ENCODE measurements at places on chromosomes 4 and X. TPM values are rescaled to one million over a fixed set of nuclear protein-coding genes. Genes with fewer than 3 reads are reported as not detected.

DNA sequence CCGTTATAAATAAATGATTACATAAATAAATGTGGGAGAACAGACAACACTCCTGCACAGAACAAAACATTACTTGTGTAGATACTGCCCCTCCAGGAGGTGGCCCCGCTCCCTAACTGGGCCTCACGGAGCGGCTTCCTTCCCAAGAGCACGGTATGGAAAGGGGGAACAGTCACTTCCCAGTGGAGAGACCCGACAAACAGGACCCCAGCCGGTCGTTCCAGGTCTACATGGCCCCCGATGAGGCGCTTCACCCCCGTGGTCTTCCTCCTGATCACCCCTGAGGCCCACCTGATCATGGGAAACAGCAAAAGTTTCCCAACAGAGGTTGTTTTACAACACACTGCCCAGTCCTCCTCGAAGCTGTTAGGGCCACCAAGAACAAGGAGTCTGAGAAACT is 6.6 kb upstream of the SLC6A8 start:
- no peak for DNase-seq

- peak; percentile 69 for DNase-seq
Observed at GRCh38 chrX:13535376-13536165, 33.8 kb upstream of the EGFL6 start.

- DNase-seq: no peak
Observed at GRCh38 chrX:140713174-140713539, 3.6 kb downstream of the LINC00632 start.

- no peak for DNase-seq
Observed at GRCh38 chr4:80423553-80424224, 88.2 kb downstream of the CFAP299 start.

DNA sequence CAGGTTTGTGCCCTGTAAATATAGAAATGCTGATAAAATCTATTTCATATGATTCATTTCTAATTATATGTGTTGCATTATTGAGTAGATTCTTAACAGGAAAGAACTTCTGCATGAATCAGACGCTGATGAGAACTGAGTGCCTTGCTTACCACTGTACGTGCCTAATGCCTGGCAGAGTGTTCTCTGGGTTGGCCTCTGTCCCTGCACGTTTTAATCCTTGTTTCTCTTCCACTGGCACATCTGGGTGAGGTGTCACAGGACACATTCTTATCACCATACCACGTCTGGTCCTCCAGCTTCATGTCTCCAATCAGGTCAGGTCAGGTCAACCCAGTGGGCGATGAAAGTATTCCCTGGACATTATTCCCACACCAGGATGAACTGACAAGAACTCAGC is 53.6 kb downstream of the KLF3 start:
- no peak for DNase-seq

The CENPE gene
- total RNA-seq: 1.5 TPM

GRCh38 chr4:70722199-70722791 is 531 bp downstream of the RUFY3 start:
- peak; percentile 64 for DNase-seq

The MAGEA2B gene
- not detected for total RNA-seq

DNA sequence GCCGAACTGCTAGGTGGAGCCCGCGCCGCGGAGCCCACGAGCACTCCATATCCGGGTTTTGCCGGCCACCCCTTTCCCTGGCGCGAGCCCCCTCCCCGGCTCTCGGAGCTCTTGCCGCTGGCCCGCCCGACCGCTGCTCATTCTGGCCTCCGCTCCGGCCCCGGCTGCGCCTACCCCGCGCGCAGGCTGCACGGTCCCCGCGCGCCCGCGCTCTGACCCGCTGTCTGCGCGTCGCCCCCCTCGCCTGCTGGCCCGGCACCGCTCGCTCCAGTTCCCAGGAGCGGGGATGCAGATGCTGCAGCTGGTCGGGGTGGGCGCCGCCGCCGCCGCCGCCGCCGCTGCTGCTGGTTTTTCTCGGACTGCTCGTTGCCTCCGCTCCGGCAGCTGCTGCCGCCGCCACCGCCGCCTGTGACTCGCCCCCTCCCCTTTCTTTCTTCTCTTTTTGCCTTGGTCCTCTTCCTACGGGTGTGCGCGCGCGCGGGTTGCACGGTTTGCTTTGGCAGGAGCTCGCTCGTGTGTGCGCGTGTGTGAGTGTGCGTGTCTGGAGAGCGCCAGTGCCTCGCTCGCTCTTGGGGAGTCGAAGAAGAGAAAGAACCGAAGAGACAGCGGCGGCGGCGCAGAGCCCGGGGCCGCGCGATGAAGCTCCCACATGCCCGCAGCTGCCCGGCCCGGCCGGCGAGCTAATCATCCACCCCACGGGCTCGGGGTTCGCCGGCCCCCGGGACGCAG is at the start of gene ADGRL3:
TSS of gene ADGRL3 (plus strand) at position 140 of the 729 bp plus-strand sequence.
- DNase-seq: peak; percentile 22

GRCh38 chr4:2045518-2045951 is 13.6 kb upstream of the NAT8L start:
- DNase-seq: peak; percentile 22

DNA sequence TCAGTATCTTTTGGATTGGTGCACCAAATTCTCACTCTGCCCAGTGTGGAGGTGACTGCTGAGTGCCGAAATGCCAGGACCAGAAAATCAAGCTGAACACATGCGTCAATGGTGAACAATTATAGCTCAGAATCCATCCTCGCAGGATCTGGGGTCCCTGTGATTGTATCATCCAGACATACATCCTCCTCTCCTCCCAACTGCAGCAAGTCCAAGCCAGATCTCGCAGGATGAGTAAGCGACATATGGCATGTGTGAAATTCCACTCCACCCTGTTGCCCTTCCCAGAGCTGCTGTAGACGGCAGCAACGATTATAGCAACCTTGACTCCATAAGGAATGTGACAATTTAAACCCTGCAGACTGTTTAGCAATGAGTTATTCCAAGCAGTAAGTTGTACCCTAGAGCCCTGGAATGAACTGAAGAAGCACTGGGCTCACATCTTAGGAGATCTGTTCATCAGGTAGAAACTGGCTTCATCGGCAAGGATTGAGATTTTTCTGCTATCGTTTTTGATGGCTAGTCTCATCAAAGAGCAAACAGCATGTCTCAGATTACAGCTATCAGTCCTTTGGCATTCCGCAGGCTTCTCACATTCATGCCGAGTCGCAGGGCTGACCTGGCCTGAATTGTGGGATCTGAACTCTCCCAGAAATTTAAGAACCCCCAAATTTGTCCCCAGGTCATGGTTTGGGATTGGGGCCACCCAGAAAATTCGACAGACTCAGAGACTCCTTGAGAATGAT is 35.5 kb upstream of the SORBS2 start:
- DNase-seq: peak; percentile 88

GRCh38 chrX:45063319-45064095 is 137.2 kb downstream of the DIPK2B start:
- no peak for DNase-seq

DNA sequence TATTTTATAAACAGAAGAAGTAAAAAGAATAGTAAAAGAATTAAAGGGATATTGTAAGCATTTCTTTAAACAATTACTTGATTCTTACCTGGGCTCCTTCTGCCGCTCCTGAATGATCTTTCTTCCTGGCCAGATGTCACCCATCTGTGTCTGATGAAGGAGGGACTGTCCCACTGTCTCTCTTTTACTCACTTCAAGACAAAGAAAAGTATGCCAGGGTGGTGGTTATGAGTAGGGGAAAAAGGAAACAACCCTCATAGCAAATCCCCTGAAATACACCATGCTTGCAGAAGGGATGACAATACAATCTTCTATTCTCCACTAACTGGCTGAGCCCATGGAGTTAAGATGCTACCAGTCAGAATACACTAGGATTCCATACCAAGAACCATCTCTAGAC is 31.1 kb downstream of the SYTL4 start:
- no peak for DNase-seq

The GLOD5 gene
- total RNA-seq: not detected

DNA sequence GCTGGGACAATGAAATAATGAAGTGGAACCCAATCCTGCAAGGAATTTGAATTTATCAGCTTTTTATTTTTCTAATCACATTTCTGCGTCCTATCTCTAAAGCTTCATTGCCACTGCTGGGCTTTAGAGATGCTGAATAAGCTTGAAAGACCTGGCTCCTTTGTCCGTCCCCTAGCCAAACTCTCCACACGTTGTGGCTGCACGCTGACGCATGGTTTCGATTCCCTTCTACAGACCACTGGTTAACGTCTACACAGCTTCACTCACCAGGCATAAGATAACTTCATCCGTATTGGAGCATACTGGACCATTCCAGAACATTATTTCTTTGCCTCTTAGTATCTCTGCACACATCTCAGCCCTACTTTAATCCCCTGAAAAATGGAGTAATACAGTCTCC is 31.2 kb downstream of the SPANXN3 start:
- no peak for DNase-seq

DNA sequence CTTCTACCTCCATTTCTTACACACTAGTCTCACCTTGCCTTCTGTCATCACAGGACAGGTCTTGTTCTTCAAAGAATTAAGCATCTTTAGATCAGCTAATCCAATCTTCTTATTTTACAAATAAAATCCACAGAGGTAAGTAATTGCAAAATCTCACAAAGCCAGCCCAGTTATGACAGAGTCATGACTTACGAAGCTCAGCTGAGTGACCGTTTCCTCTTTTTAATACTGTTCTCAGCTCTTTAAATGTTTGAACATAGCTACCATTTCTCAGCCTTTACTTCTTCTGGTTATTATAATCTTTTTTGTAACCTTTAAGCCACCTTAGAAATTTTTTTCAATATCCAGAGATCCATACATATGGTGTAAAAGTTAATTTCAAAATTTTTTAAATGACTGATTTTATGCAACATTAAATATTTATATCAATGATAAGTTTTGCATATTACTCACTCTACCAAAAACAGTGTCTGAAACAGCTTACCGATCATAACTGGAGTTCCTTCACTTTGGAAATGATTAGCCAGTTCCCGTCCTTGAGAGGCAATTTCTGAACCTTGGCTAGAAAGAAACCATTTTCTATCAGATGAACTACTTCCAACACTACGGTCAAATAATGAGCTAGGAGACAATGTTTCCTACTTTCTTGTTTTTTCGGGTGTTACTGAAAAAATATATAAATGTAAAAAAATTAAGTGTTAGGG is 8.8 kb downstream of the ANKRD37 start:
- no peak for DNase-seq

- no peak for DNase-seq
Observed at GRCh38 chrX:40581336-40581920, 658 bp downstream of the ATP6AP2 start.

DNA sequence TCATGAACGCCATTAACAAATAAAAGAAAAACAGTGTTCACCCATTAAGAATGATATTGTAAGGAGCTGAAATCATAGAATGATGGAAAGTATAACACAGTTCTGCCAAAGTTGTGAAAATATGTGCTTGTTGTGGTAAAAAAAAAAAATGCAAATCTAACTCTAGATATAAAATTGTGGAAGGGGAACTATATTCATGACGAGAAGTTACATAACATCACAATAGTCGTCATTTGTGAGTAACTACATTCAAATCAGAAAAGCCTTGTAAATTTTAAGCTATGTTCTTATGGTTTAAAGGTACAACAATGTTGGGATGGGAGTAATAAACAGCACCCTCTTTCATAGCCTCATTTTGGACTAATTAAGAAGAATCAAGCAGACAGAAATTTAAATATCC is 57.6 kb upstream of the PRDM8 start:
- no peak for DNase-seq

The STATH gene
- not detected for total RNA-seq

- DNase-seq: no peak
Observed at GRCh38 chrX:154459832-154460231, 1.8 kb downstream of the PLXNA3 start.

GRCh38 chr4:124288706-124289486 is 423.6 kb downstream of the ANKRD50 start:
- no peak for DNase-seq

- no peak for DNase-seq
Observed at GRCh38 chr4:15754323-15754722, 23.8 kb upstream of the CD38 start.

DNA sequence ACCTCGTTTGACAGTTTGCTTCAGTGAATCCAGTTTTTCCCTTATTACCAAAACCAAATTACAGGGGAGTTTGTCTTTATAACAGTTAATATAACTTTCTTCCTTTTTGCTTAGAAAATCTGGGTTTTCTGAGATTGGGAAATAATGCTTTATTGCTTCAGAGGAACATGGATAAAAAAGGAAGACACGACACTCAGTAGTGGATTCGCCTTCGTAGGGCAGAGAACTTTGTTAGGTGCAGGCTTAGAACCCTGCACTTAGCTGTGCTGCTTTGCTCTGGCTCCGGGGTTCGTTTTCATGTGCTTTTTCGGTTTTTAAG is 188.2 kb downstream of the SOWAHB start:
- no peak for DNase-seq

DNA sequence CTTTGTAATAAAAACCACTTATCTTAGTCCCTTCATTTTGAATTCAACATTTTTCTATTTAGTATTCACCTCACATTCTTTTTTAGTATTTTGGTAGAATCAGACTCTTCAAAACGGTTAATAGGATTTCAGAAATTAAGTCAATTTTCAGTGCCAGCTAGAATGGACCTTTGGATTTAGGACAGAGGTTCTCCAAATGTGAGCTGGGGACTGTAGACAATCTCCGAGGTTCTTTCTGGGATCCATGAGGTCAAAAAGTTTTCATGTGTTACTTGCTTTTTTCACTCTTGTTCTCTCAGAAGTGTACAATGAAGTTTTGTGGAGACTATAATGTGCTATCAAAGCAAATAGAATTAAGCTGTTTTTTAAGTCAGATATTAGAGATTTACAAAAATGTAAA is 2.3 kb upstream of the UGDH start:
- no peak for DNase-seq

The TEX13D gene
- not detected for total RNA-seq

GRCh38 chrX:71103110-71103983 is 3.2 kb downstream of the CXorf65 start:
- DNase-seq: peak; percentile 49

The FOXP3 gene
- total RNA-seq: 0.05 TPM

- DNase-seq: no peak
Observed at GRCh38 chr4:61294936-61295335, 94.8 kb downstream of the ADGRL3 start.

- no peak for DNase-seq
Observed at GRCh38 chrX:153372949-153373348, 28.2 kb downstream of the PNMA6E start.

The EIF1AX gene
- 45.1 TPM for total RNA-seq

The AMTN gene
- total RNA-seq: not detected

The CT45A10 gene
- total RNA-seq: not detected

GRCh38 chrX:47556045-47556623 is 4.9 kb upstream of the ARAF start:
- DNase-seq: peak; percentile 92

The EPHA5 gene
- total RNA-seq: 6.8 TPM

- DNase-seq: no peak
Observed at GRCh38 chrX:76153221-76153620, 19.6 kb upstream of the PBDC1 start.

DNA sequence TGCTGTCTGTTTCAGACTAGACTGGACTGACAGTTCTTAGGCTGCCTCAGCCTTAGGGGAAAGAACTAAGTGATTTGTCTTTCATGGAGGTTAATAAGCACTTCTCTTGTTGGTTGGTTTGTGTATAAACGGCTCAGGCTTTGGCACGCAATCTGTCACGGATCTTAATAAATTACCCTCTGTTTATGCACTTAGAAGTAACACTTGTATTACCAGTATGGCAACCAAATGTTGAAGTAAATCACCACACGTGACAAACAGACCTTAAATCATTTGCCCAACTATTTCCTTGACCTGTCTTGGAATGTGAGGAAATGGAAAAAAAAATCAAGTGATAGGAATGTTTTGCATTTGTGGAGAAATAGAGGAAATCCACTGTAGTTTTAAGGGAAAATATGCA is 69.9 kb downstream of the TEX13A start:
- peak; percentile 2 for DNase-seq

The PRDM8 gene
- total RNA-seq: 14.7 TPM

The LNX1 gene
- total RNA-seq: 35.3 TPM

The ANXA5 gene
- 546 TPM for total RNA-seq

All from myocyte (in vitro differentiated cells).